ENCODE measurements at places on chromosomes 12 and 14. TPM values are rescaled to one million over a fixed set of nuclear protein-coding genes. Genes with fewer than 3 reads are reported as not detected.
A peak's percentile ranks its signal among the peaks of the same experiment; 100 is the strongest.

Gene MSI1
- total RNA-seq, result not detected

DNA sequence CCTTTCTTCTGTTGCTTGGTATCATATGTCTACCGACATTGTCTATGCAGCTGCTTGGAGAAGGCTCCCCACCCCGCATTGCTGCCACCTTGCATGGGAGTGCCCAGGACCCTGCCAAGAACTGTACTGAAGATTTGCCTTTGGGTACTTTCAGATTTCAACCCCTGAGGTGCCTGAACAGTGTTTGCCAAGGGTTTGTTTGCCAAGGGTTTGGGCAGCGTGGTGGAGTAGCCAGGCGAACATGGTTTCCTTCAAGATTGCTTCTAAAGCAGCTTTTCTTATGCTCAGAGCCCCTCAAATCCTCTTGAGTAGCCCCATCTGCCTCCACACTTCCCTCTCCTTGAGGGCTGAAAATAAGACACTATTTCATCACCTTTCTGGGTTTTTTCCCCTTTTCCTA is 25.3 kb upstream of the CRY1 start:
- no peak for DNase-seq

DNA sequence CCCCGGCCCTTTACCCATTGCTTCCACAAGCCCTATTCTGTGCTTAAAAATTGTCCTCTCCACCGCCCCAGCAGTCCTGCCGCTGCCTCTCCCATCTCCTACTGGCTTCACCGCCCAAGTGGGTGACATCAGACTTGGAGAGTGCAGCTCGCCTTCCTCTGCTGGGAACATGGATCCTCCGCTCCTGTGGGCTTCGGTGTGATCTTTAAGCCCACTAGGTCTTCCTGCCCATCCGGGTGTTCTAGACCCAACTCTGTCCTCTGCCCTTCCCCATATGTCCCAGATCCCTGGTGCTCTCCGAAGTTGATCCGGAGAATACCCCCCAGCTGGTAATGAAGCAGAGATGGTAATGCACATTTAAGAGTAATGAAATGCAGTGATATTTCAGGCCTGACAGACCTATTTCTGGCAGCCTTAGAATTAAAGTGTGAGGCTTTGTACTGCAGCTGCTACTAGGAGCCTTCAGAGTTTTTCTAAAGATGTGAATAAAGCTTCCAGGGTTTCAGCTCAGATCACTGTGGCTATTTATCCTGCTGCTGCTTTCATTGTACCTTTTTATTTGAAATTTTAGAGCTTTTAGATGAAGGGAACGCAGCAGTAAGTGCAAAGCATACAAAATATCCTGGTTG is 22.9 kb upstream of the CTDSP2 start:
- DNase-seq, result no peak

DNA sequence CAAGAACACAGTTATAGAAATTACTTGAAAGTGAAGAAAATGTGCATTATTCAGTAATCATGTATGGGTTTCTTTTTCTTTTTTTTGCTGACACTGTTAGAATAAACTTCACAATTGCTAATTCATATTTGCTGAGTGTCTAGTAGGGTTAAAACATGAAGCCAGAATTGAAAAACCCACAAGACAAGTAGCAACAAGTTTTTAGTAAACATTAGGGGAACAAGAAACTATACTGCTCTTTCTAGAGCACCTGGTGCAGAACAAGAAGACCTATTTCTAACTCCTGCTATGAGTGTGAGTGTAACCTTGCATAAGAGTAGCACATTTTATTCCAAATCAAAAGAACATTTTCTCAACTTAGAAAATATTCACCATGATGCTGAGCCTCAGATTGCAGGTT is 83.2 kb downstream of the ITPR2 start:
- DNase-seq, result peak; percentile 59

GRCh38 chr14:81091660-81092059 is 129.1 kb downstream of the GTF2A1 start:
- DNase-seq, result no peak

Gene LRP1-AS
- not detected for total RNA-seq

DNA sequence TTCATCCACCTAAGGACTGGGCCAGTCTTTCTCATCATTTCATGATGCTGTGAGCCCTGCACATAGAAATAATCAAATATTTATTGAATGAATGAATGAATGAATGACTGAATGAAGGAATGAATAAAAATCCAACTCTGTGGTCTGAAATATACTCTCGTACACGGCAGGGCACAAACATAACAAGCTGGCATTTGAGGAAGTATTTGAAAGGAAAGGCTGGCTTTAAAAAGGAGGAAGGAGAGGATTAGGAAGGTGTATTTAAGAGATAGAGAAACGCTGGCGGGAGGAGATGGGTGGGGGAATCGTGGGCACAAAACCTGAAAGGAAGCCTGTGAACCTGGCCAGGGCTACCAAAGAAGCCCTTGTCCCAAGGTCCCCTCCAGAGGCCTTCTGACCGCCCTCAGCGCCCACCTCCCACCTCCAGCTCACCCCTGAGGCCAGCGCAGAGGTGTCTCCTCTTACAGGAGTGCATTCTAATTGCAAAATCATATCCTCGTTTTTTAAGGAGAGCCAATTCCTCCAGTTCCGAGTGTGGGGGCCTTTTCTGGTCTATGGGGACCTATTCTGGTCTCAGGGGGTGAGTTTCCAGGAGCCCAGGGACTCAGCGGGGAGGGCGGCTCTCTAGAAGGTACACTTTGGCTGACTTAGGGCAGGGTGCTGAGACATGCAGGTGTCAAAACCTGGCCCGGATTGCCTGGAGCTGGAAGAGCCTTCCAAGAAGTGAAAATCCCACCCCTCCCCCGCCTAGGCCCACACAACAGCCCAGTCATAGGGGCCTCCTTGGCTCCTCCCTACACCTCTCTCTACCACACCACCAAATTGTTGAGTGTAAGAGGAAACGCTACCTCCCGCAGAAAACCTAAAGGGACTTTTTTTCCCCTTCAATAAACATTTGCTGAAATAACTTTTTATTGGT is 8.7 kb upstream of the JDP2 start:
- peak; percentile 46 for DNase-seq

Gene KLRC2
- 1.9 TPM for total RNA-seq

GRCh38 chr12:77777274-77777673 is 53.4 kb upstream of the NAV3 start:
- DNase-seq, result peak; percentile 2

All from MCF 10A (cell line).